Activated CD4-positive, alpha-beta T cell treated with anti-CD3 and anti-CD28 coated beads, Interleukin-2, Interleukin-6, amounts not matched to agents 100 ng/mL and 50 ng/mL, durations not matched to agents 16 hours and 8 hours (primary cell): ENCODE measurements at places on chromosomes 6 and 20.

- no peak for DNase-seq
Observed at GRCh38 chr6:141359953-141360352, 772.8 kb upstream of the GJE1 start.

GRCh38 chr6:41049521-41049920 lies 3.5 kb upstream of the APOBEC2 start:
- no peak for DNase-seq

- no peak for DNase-seq
Observed at GRCh38 chr6:19333936-19334335, 503.2 kb upstream of the ID4 start.

DNA sequence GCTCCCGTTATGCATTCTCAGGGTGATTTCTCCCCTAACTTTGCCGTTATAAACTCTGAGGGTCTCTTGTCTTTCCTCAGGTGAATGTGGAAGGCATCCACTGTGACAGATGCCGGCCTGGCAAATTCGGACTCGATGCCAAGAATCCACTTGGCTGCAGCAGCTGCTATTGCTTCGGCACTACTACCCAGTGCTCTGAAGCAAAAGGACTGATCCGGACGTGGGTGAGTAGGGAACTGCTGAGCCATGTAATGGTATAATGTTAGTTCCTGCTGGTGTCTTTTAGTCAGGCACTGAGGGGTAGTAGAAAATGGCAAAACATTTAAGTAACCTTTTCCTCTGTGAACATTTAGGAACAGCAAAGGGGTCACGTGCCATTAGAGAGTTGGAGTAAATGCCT lies 395.4 kb downstream of the ARHGAP18 start:
- DNase-seq = no peak

DNA sequence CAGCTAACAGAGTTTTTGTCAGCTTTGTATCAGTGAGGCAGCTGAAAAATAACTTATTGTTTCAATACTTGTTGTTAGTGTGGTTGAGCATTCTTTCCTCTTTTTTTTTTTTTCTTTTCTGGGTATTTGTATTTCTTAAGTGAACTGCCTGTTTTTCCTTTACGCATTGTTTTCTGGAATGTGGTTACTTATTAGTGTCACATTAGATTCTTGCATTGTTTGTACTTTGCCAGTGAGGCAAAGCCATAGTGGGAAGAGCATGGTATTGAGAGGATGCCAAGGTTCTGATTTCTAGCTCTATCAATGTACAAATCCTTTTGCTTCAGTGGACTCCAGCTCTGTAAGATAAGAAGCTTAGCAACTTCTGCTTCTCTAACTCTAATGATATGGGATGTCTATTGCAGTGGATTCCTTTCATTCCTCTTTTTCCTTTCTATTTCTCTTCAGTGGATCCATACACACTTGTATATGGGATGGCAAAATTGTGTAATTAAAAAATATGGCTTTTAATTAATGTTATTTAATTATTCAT lies 3.9 kb downstream of the CDKAL1 start:
- no peak for DNase-seq

DNA sequence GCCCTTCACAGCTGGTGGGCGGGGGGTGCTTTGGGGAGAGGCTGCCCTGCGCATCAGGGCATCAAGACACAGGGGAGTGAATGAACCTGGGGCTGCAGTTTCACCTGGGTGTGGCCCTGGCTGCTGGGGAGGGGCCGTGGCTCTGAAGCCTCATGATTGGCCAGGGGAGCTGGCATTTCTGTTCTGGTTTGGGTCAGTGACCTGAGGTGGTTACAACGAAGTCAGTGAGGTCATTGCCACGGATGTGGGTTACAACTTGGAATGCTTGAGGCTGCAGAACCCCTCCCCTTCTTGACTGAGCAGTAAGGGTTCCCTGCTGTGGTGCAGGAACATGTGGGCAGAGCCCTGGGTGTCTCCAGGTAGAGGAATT lies 3.0 kb downstream of the TCEA2 start:
- peak; percentile 89 for DNase-seq

DNA sequence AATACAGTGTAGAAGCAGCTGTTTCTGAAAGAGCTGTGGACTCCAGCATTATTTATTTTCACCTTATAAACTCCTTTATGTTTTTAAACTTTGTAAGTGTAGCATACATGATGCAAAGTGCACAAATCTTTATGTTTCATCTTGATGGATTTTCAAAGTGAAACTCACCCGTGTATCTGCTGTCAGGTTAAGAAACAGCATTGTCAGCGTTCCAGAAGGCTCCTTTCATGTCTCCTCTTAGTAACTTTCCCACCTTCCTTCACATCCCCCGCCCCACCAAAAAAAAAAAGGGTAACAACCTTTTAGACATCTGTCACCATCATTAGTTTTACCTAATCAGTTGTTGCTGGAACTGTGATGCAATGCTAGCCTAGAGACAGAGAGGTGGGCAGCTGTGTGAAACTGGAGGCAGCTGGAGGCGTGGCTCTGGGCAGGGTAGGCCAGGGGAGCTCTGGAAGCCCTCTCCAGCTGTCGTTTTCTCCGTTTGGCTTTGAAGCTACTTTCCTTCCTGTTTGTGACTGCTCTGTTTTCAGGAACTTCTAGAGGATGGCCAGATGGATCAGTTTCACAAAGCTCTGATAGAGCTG lies 7.2 kb downstream of the ACTR5 start:
- DNase-seq = no peak

DNA sequence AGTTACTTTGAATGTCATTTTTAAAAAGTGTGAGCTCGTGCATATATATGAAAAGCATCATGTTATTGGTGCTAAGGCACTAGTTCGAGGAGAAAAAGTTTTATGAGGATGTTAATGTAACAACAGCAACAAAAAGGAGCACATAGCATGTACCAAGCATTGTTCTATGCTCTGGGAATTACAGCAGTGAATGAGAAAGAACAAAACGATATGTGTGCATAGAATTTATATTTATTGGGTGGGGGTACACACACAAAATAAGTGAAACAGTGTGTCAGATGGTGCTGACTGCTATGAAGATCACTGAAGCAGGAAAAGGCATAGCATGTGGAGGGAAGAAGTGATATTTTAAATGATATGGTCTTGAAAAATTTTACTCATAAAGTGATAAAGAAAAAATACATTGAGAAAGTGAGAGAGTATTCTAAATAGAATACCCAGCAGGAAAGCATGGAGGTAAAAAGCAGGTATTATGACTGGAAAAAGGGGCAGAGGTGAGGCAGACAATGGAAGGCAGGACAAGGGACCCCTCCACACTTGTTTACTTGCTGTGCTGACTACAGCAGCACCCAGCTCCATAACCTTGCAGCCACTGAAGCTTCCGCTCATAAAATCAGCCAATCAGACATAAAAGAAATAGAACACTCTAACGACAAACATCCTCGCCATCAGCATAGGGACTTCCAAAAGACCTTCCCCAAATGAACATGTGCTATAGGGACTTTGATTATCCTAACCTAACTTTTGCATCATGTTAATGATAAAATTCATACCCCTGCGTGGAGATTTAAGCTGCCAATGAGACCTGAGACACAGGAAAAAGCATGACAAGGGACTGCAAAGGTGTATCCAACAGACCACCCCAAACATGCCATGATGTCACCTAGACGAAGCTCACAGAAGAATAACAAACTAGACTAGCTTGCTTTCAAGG lies 119.9 kb downstream of the HFE start:
- no peak for DNase-seq

DNA sequence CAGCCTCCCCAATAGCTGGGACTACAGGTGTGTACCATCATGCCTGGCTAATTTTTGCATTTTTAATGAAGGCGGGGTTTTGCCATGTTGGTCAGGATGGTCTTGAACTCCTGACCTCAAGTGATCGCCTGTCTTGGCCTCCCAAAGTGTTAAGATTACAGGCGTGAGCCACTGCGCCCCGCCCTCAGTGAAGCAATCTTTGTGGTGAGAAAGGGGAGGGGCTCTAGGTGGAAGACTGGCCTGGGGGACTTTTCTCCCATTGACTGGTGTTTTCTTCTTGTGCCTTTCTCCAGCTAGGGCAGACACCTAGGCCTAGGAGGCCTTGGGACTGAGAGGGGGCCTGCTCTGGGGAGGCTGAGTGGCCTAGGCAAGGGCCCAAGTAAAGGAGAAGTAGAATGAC lies 84.1 kb downstream of the DNAAF9 start:
- DNase-seq = peak; percentile 13

DNA sequence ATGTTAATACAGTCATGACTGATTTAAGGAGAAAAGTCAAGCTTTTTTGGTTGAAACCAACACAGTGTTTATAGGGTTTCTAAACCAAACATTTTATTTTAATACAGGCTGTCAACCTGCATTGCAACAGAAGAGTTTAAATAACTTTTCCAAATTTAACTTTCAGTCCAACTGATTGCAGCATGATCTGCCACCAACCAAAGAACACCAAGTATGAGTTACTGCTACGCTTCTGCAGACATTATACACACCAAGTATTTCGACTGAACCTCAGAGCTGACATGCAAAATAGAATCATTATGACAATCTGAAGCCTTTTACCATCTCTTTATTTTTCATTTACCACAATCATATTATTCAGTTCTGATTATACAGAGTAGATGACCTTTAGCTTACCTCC lies 151.2 kb upstream of the DST start:
- no peak for DNase-seq

- DNase-seq = no peak
Observed at GRCh38 chr20:23341073-23341472, 9.5 kb upstream of the NXT1 start.

- DNase-seq = no peak
Observed at GRCh38 chr6:147757291-147757690, 248.8 kb downstream of the SAMD5 start.

DNA sequence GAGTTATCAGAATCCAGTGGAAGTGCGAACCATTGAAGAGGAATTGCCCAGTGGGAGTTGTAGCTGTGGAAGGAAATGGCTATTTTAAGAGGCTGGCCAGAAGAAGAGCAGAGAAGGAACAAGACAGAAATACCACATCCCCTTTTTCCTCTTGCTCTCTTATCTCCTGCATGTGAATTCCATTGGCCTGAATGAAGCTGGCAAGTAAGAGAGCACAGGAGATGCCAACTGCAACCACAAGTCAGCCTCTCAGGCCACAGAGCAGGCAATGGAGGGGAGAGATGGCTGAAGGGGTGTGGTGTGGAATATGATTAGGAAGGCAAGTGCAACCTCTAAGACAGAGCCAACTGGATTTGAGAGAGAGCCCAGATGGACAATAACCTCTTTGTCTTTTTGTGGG lies 362.7 kb upstream of the IMPG1 start:
- no peak for DNase-seq

- DNase-seq = peak; percentile 7
Observed at GRCh38 chr20:61719691-61720347, 345.9 kb downstream of the TAF4 start.

DNA sequence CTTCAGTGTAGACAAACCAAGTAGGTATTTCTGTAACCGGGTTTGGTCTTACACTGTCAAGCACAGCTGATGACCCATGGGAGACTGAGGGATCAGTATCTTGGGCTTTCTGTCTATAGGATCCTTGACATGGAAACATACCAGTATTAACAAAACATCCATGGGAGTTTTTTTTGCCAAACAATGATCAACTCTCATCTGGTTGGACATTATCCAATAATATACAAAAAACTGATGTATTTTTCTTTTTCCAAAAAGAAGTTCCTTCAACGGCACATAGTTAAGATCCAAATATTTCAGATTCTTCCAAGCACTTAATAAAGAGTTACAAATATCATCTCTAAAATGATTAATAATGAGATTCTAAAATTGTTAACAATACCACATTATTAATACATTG lies 459.9 kb downstream of the PRKN start:
- DNase-seq = no peak

- no peak for DNase-seq
Observed at GRCh38 chr20:7911586-7912330, 28.5 kb downstream of the HAO1 start.

DNA sequence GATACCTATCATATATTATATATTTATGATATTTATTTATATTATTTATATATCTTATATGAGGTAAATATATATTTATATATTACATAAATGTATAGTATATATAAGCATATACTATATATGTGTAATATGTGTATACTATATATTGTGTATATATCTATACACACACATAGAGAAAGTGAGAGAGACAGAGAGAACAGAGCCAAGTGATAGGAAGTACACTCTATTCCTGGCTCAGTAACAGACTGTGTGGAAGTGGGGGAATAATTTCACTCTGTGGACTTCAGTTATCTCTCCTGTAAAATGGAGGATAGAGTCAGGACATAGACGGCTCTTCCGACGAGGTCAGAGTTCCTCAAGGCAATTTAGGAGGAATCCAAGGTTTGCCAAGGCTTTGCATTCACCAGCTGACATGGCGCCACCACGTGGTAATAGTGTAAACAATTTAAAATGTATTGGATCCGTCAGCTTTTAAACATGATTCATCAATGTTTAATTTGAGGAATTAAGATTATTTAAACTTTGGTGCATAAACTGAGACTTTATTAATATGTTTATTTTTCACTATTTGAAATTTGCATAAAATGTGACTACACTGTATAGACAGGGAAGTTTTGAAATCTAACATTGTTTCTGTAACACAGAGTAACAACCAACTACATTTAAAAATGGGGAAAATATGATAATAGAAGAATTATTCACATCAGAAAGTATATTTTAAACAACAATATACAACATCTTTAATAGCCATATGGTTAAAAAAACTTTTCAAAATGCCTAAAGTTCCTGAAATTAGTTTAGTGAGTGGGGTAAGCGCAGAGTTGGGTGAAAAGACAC lies 75.4 kb upstream of the TMEM244 start:
- DNase-seq = peak; percentile 57

- DNase-seq = no peak
Observed at GRCh38 chr20:61967300-61967699, 98.4 kb downstream of the TAF4 start.

GRCh38 chr20:49543071-49543857 lies 24.7 kb downstream of the PTGIS start:
- no peak for DNase-seq

GRCh38 chr6:161486361-161487216 lies 212.7 kb upstream of the AGPAT4 start:
- DNase-seq = no peak

DNA sequence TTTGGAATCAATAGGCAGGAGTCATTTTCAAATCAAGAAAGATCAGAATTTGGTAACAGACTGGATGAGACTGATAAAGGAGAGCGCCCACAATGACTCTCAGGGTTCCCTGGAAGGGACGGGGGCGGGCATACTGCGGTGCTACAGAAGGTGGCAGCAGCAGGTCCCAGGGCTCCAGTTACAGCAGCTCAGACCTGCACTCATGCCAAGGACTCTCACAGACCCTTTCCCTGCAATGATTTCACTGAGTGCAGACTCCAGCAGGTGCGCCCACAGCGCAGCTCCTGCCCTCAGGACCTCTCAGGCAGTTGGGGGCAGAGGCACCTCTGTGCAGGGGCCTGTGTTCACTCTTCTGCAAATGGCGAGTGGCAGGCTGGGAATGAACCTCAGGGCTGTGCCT lies 359.8 kb downstream of the ZFAND3 start:
- no peak for DNase-seq

GRCh38 chr6:106488494-106489370 lies 128.2 kb downstream of the CRYBG1 start:
- DNase-seq = no peak

GRCh38 chr20:50730765-50731054 lies 670 bp upstream of the PARD6B start:
- DNase-seq = no peak

- DNase-seq = no peak
Observed at GRCh38 chr6:154791556-154792317, 58.5 kb downstream of the SCAF8 start.

- DNase-seq = no peak
Observed at GRCh38 chr20:2149507-2149906, 47.9 kb downstream of the STK35 start.
